SHP77 treated with DMSO at 0.1 percent for 48 hours (cell line): ENCODE measurements at places on chromosomes 6 and 20.

- no peak for DNase-seq
Observed at GRCh38 chr6:138869398-138869797, 73.5 kb downstream of the ECT2L start.

- DNase-seq: no peak
Observed at GRCh38 chr6:24490948-24491347, 1.6 kb upstream of the GPLD1 start.

GRCh38 chr6:38178584-38178886, 359.0 kb downstream of the ZFAND3 start:
- no peak for DNase-seq

DNA sequence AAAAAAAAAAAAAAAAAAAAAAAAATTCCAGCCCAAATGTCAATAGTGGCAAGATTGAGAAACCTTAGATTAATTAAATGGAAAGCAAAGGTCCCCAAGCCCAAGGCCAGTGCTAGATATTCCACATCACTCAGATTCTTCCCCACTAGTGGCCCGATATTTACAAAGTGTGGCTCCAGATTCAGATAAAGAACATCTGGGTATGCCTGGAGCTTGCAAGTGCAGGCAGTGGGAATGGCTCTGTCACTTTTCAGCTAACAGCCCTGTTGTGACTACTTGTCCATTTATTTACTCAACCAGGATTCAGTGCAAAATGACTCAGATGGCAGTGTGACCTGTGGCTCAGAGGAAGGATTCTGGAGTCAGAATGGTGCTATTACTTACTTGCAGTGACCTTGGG, 8.2 kb upstream of the KCNB1 start:
- no peak for DNase-seq

DNA sequence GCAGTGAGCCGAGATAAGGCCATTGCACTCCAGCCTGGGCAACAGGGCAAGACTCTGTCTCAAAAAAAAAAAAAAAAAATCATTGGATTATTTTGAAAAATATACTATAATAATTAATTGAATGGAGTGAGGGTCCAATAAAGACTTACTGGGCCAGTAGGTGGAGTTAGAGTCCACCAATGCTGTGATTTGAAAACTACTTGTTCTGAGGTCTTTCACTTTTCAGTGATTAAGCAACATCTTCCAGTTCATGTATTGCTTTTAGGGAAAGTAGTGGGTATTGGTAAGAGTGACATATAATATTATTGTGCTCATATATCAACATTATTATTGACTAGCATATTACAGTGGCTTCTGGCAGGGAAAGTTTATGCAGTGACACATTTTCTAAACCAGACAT, 530.3 kb downstream of the KHDRBS2 start:
- no peak for DNase-seq

GRCh38 chr6:96724641-96725040, 112.6 kb downstream of the GPR63 start:
- DNase-seq: no peak

GRCh38 chr6:136895901-136896300, 26.2 kb upstream of the SLC35D3 start:
- no peak for DNase-seq

DNA sequence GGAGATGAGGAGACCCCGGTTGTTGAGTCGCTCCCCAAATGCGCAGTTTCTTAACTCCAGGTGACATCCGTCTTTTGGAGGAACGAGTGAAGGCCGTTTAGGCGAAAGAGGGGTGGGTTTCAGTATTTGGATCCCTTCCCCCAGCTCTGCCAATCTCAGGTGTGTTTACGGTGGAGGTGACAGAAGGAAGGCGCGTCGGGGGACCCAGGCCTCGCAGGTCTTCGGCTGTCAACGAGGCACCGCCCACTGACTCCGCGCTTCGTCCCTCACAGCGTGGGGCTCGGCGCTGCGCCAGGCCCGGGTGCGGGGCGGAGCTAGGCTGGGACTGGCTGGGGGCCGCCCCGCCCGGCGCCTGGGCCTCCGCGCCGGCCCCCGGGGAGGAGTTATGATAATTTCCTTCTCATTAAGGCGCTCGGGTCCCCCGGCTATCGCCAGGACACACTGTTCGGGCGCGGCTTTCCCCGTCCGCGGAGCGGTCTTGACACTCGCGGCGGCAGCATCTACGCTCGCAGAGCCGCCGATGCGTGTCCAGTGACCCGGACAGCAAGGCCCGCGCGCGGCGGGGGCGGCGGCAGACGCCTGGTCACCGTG, at the start of gene TFAP2C:
TSS of gene TFAP2C (plus strand) at position 434 of the 591 bp plus-strand sequence. CDS start 239 bp downstream, outside the sequence.
- DNase-seq: no peak

- DNase-seq: no peak
Observed at GRCh38 chr6:95093154-95093553, 484.2 kb upstream of the MANEA start.

- DNase-seq: no peak
Observed at GRCh38 chr6:113859349-113860180, 2.4 kb downstream of the MARCKS start.

- no peak for DNase-seq
Observed at GRCh38 chr6:37311741-37312473, 41.9 kb upstream of the RNF8 start.

DNA sequence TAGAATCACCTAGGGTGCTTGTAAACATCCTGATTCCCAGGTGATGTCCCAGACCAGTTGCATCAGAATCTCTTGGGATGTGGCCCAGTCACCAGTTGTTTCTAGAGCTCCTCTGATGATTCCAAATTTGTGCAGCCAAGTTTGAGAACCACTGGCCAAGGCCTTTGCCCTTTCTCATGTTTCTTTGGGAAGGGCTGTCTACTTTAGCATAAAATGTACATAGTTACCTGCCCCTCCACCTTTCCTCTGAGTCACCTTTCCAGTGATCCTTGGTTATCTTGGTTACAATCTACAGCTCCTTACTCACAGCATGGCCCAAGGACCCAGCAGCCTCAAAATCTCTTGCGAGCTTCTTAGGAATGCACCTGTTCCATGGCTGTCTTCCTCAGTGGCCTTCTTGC, 266.4 kb upstream of the PRND start:
- DNase-seq: no peak

DNA sequence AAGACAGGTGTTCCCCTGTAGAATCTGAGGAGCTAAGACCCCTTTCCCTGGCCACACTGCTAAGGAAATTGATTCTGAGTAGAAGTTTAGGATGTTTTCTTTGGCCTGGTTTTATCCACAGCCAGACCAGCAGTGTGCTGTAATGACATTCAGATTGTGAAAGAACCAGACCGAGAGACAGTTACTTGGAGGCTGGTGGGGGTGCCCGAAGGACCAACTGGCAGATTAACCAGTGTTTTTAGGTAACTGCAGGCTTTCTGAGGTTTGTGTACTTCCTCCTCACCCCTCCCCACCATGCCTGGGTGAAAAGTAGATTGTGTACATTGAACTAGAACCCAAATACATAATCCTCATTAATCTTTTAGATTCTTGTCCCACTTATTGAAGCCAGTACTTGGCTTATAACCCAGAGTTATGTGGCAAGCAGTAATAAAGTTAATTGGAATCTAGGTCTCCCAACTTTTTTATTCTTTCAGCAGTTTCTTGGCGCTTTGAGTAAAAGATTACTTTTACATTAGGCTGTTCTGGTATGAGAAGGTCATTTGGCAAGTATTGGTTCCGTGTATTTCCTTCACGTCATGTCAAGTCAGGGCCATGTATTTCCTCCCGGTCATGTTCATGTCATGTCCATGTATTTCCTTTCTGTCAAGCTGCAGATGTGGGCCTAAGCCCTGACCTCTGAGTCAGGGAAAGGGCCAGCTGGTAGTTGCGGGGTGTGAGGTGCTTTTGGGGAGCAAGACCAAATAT, 93.7 kb downstream of the TCP11 start:
- no peak for DNase-seq

- no peak for DNase-seq
Observed at GRCh38 chr20:24917056-24917455, 32.0 kb upstream of the CST7 start.

DNA sequence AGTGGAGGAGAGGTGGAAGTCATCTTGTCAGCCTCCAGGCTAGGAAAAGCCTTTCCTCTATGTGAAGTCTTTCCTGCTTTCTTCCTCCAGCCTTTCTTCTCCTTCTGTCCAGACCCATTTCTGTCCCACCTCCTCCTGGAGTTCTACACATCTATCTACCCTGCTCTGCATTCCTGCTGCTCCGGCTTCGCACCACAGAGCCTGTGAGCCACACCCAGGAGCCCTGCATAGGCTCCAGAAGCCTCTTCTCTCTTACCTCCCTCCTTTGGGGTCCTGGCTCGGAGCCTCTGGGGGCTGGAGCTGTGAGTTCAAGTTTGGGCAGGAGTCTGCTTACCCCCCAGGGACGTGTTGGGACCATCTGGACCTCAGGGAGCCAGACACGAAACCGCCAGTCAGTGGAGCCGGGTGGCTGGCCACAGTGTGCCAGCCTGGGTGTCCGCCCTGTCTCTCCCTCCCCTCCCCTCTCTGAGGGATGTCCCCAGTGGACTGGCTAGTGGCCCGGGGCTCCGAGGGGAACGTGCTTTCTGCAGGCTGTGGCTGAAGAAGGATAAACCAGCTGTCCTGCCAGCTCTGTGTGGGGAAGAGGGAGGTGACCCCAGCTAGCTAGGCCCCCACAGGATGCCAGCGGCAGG, 99.2 kb downstream of the VEGFA start:
- DNase-seq: no peak

DNA sequence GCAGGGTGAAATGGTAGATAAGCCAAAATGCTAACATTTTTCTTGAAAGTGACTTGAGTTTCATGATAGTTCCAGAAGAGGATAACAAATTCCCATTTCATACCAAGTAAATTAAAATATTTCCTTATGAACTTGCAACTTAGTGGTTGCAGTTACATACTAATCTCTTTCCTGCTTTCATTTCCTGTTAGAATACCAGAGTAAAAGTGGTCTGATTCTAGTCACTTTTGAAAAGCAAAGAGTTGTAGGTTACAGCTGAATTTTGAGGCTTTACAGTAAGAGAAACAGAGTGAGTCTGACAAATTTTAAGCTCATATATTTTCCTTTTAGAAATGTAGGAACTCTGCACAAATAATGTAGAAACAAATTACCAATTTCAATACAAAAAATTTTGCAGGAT, 117.4 kb downstream of the ZFAND3 start:
- no peak for DNase-seq

GRCh38 chr20:4056880-4057279, 41.5 kb upstream of the RNF24 start:
- no peak for DNase-seq

DNA sequence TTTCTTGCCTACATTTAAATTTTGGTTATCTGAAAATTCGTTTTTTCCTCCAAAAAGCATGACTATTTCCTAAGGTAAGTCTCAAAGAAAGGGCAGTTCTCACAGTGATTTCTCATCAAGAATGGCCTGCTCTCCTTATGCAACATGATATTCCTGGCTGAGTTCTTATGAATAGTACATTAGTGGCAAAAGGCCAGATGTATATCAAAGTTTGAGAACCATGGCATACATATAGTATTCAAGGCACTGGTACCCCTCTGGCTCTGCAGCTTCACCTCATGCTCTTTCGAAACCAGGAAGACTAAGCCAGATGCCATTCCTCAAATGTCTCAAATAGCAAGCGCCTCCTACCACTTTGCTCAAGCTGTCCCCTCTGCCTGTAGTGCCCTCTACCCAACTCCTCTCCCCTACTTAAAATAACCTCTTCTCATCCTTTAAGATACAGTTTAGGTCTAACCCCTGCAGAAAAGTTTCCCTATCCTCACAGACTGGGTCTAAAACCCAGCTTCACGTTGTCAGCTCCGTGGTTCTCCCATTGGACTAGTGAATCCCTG, 280.3 kb downstream of the HACE1 start:
- DNase-seq: no peak

GRCh38 chr6:39347206-39347605, 24.7 kb upstream of the KCNK16 start:
- no peak for DNase-seq

GRCh38 chr20:25574411-25574810, 10.9 kb downstream of the NINL start:
- no peak for DNase-seq

DNA sequence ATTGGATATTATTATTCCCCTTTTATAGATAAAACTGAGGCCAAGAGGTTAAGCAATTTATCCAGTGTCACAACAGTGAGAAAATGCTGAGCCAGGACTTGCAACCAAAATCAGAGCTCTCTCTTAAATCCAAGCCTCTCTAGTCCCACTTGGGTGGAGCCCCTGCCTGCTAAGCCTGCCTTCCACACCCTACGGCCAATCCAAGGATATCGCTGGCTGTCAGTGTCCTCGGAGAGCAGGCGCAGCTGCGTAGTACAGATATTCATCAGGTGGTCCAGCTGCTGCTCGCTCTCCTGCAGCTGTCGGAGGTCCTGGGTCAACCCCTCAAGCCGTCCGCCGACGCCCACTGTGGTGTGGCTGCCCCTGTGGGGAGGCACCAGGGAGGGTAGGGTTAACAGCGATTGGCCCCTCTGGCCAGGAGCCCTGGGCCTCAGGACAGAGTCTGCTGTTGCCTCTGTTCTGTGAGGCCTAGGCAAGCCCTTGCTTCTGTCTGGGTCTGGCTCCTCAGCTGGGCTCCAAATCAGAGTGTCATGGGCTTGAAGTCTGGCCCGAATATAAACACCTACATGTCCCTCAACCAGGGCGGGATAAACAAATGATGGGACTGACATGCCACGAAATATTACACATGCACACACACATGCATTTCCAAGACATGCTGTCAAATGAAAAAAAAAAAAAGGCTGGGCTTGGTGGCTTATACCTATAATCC, 3.9 kb upstream of the NECAB3 start:
- DNase-seq: no peak

DNA sequence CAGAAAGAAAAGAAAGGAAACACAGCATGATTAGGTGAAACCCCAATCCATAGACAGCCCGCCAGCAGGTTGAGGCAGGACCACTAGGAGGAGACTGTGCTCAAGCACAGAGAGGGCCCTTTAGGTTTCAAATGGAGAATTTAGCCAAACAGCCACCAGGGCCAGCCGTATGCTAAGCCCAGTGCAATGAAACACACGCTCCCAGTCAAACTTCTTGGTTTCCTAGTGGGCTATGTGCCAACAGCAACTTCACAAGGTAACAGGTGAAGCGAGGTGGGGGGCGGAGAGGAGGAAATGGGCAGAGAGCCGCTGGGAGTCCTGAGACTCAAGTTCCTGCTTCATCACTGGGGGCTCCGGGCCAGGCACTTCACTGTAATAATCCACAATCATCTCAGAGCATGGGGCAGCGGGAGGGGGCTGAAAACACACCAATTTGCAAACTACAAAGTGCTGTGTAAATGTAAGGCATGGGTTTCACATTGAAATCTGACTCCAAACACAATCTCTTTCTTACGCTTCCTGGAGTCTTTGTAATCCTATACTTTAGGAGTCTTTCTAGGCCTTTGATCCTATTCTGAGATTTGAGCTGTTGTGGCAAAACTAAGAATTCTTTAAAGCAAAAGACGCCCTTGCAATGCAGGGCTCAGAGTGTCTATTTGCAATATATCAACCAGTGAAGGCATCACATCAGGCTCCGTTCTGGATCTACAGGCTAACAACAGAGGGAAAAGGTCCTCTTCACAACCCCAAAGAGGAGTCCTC, 117.3 kb downstream of the OPRM1 start:
- DNase-seq: peak; percentile 14

DNA sequence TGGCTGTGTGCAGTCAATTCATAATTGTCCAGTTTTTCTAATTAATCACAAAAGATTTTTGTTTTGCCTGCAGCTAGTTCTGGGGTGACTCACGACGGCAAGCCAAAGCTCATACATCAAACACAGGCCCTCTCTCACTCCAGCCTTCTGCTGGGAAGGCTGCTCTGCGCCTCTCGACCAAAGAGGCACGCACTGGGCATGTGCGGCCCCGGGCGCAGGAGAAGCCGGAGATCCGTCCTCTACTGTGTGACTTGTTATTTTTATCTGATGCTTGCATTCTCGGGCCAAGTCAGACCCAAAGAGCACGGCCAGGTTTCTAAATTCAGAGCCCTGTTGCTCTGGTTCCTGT, 98.5 kb downstream of the TFAP2A start:
- no peak for DNase-seq
